ENCODE measurements at places on chromosomes 2 and 18.

- no peak for DNase-seq
These were observed 33.7 kb upstream of the MRPL33 start for GRCh38 chr2:27737676-27738348.

DNA sequence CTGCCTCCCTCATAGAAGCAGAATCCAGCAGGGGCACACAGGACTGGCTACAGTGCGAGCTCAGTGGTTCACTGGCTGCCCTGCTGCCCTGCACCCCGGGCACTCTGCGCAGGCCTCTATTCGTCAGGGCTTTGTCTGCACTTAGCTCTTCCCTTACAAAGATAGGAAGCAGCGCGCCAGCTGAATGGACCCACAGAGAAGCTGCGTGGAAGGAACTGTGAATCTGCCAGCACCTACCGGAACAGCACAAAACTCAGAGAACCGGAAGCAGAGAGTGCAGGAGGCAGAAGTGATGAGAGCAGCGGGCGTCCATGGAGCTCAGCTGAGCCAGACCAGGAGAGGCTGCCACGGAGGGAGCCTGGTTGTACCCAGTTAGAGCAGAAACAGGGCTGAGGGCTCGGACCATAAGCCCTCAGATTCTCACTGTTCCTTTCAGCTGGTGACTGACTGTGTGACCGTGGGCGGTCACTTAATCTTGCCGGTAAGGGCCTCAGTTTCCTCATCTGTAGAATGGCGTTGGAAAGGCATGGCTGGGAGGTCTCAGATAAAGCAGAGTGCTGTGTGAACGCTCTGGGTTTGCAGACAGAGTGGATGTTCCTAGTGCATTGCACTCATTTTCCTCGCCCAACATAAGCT, 23.1 kb upstream of the SLC66A3 start:
- no peak for DNase-seq

GRCh38 chr2:9984217-9984739, 32.8 kb downstream of the GRHL1 start:
- DNase-seq = no peak

DNA sequence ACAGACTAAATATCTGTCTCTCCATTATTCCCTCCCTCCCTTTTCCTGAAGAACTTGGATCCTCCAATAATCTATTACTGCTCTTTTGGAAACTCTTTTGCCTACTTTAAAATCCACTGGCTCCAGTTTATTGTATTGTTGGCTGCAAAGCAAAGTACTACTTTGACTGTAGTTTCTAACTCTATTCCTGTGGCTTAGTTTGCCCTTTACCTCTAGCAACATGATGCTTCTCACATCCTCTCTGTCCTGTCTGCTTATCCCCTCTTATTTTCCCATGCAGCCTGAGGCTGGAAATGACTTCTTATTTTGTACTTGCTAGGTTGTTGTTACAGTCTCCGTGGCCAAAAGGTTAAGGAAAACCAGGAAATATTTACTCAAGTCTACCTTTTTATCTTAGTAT, 26.8 kb downstream of the PDK1 start:
- no peak for DNase-seq

DNA sequence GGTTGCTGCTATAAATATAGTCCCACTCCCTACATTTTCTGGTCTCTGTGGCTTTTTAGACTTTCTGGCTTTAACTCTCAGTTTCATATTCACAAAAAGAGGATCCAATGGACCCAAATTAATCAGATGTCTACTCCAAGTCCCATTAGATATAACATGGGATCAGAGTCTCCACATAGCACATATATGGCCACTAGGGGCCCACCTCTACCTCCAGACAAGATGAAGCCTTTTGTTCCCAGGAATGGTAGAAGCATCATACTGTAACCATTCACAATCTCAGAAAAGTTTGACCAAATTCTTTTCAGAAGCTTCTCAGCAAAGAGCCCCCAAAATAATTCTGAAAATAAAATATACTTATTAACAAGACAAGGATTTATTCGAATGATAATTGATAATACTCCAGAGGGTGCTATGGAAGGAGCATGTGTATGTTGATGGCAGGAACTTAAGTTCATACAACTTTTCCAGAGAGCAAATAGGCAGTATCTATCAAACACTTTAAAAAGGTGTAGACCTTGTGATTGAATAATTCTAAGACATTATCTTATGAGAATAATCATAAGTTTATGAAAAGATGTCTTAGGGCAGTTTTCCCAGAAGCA, 382.3 kb upstream of the CRIM1 start:
- DNase-seq = no peak

- no peak for DNase-seq
These were observed 884 bp downstream of the PROM2 start for GRCh38 chr2:95275151-95275515.

- peak; percentile 53 for DNase-seq
These were observed 108.4 kb upstream of the BZW1 start for GRCh38 chr2:200703127-200703925.

DNA sequence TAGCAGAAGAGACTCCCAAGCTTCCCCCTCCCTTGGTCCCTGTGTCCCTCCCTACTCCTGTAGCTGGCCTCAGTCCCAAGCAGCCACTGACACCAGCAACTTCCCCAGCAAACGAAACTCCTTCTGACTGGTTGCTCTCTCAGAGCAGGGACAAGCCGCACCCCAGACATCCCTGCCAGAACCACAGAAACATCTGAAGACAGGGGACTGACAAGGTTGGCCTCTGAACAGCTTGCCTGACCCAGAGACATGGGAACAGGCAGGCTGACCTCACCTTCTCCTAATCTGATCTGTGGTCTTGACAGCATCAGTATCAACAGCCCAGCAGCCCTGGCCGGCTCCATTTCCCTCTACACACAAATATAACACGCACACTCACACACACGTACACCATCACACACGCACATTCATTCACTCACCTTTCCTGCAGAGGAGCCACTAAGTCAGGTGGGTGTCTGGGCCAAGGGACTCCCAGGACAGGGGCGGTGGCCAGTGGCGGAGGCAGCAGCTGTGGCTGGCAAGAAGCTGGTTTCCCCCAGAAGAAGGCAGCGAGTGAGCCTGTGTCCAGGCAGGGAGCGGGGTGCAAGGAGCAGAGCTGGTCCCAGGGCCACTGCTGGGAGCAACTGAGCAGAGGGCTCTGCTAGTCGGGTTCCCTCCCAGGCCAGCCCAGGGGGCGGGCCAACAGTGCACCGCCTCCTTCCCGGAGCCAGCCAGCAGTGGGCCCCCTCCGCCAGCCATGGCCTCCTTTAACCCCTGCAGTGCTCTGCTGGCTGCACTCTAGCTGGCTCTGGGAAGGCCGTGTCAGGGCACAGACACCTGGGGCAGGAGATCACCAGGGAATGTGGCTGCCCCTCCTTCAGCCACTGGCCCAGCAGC, 59.1 kb downstream of the TNS1 start:
- DNase-seq = no peak

- no peak for DNase-seq
These were observed 38.0 kb upstream of the ODC1 start for GRCh38 chr2:10486091-10486490.

Measured in HS-5 (cell line).